Mesothelial cell of epicardium (in vitro differentiated cells): ENCODE measurements at places on chromosomes 16 and 17. TPM values are rescaled to one million over a fixed set of nuclear protein-coding genes. Genes with fewer than 3 reads are reported as not detected.

Gene GPATCH8
- 75.6 to 77.1 TPM (median 76.3 TPM) in 3 replicates for total RNA-seq

Gene GLYR1
- 96.6 to 105 TPM (median 104 TPM) in 3 replicates for total RNA-seq

Gene CCDC200
- not detected in 3 replicates for total RNA-seq

Gene SCNN1B
- total RNA-seq = not detected in 3 replicates

Gene PERCC1
- total RNA-seq = not detected in 3 replicates

Gene KRTAP9-2
- total RNA-seq = not detected in 3 replicates

Gene TNP2
- not detected in 3 replicates for total RNA-seq

Gene KLHL10
- 0.16 to 0.27 TPM in 2 of 3 replicates, not detected in the other for total RNA-seq

Gene NOL3
- total RNA-seq = 14.0 to 15.5 TPM (median 14.2 TPM) in 3 replicates

Gene ATP2A1
- 2.9 to 3.6 TPM (median 3.0 TPM) in 3 replicates for total RNA-seq

Gene SSH2
- total RNA-seq = 18.3 to 23.7 TPM (median 19.3 TPM) in 3 replicates

Gene CD300LF
- total RNA-seq = not detected in 3 replicates

Gene FBXO39
- total RNA-seq = not detected in 3 replicates

Gene CACNG3
- 0.09 TPM in 1 of 3 replicates, not detected in the others for total RNA-seq

Gene MED31
- 11.8 to 13.5 TPM (median 12.1 TPM) in 3 replicates for total RNA-seq

Gene GCGR
- total RNA-seq = 0.18 to 0.74 TPM (median 0.66 TPM) in 3 replicates

Gene GALK1
- total RNA-seq = 28.0 to 32.1 TPM (median 30.4 TPM) in 3 replicates
